ENCODE measurements at places on chromosomes 5 and 9. TPM values are rescaled to one million over a fixed set of nuclear protein-coding genes. Genes with fewer than 3 reads are reported as not detected.

The TAF11L11 gene
- not detected for total RNA-seq

The MRPS30 gene
- 62.2 TPM for total RNA-seq

The PCA3 gene
- not detected for total RNA-seq

The RNF224 gene
- not detected for total RNA-seq

The ASPN gene
- total RNA-seq, result not detected

The KCNMB1 gene
- not detected for total RNA-seq

The HEMGN gene
- 0.70 TPM for total RNA-seq

The NREP gene
- 7.0 TPM for total RNA-seq

The PCDHA9 gene
- total RNA-seq, result not detected

The GRM6 gene
- total RNA-seq, result not detected

The FAM169A gene
- total RNA-seq, result 9.2 TPM

The PLCXD3 gene
- not detected for total RNA-seq

All from activated CD8-positive, alpha-beta memory T cell treated with anti-CD3 and anti-CD28 coated beads for 36 hours (primary cell).